A549 treated with GW870086 at 1 μM for 4 hours (cell line): ENCODE measurements at places on chromosomes 3 and 15. TPM values are rescaled to one million over a fixed set of nuclear protein-coding genes. Genes with fewer than 3 reads are reported as not detected.

The PLSCR2 gene
- not detected in 5 replicates for total RNA-seq

The VEPH1 gene
- total RNA-seq = 0.31 to 1.0 TPM (median 0.61 TPM) in 5 replicates

The IL17RD gene
- total RNA-seq = 0.43 to 1.2 TPM (median 1.0 TPM) in 5 replicates

The RGMA gene
- total RNA-seq = 0.17 to 0.69 TPM (median 0.27 TPM) in 5 replicates

The DUOX2 gene
- total RNA-seq = 0.01 to 0.03 TPM (median 0.03 TPM) in 4 of 5 replicates, not detected in the other

The MSL2 gene
- total RNA-seq = 5.7 to 8.8 TPM (median 6.8 TPM) in 5 replicates

The RPSA gene
- total RNA-seq = 2,605 to 2,896 TPM (median 2,673 TPM) in 5 replicates
